ENCODE measurements at places on chromosomes 12 and 14. TPM values are rescaled to one million over a fixed set of nuclear protein-coding genes. Genes with fewer than 3 reads are reported as not detected.

SMIM41 gene
- 0.19 TPM for total RNA-seq

DNA sequence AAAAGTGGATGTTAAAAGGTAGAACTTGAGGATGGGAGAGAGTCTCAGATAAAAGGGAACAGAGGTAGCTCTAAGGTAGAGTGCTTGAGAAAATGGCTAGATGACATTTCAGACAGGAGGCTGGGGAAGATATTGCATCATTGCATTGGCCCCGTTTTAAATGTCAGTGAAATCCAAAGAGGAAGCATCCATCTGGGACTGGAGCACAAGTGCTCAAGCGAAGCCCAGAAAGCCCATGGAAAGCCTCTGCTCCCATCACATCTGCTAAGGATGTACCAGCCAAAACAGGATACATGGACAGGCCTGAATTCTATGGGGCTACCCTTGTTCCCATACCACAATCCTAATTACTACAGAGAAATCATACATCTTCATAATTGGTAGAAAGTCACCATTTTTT, 581.5 kb upstream of the TMEM132C start:
- H3K27me3 ChIP-seq: no peaks in the 10 kb centered on the region
- no peak overlapping the region for H3K4me3 ChIP-seq
- DNase-seq: peak; percentile 14
- H3K4me1 ChIP-seq: no peaks in the 10 kb centered on the region
- no peak overlapping the region for H3K27ac ChIP-seq
- no peaks in the 10 kb centered on the region for H3K36me3 ChIP-seq

DNA sequence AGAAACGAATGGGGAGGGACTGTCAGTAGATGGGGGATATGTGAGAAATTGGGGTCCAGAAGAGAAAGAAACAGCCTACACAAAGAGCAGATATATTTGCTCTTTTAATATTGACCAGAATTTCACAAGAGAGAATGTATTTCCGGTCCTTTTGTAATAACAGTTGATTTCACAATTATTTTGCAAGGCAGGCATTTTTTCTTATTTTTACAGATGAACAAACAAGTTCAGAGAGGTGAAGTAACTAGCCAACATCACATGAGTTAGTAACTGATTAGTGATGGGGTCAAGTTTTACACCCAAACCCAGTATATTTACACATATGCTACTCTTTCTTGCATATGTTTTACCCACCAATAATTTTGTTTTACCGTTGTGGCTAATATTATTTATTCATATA, 188.2 kb downstream of the NAV3 start:
- H3K27me3 ChIP-seq: no peaks in the 10 kb centered on the region
- no peak overlapping the region for H3K27ac ChIP-seq
- DNase-seq: no peak

- peaks cover 12% of the 10 kb centered on the region for H3K36me3 ChIP-seq
- H3K4me3 ChIP-seq: no peak overlapping the region
- peak; percentile 84 for DNase-seq
- H3K4me1 ChIP-seq: peaks cover 4% of the 10 kb centered on the region
- no peaks in the 10 kb centered on the region for H3K27me3 ChIP-seq
Measured at GRCh38 chr12:68317047-68317667, 15.0 kb downstream of the MDM1 start.

- H3K27ac ChIP-seq: no peak overlapping the region
- no peak for DNase-seq
- no peaks in the 10 kb centered on the region for H3K27me3 ChIP-seq
- no peak overlapping the region for H3K4me3 ChIP-seq
- H3K4me1 ChIP-seq: no peaks in the 10 kb centered on the region
Measured at GRCh38 chr12:58847901-58848600, 72.3 kb downstream of the LRIG3 start.

- peaks cover 4% of the 10 kb centered on the region for H3K27me3 ChIP-seq
- DNase-seq: no peak
- H3K27ac ChIP-seq: no peak overlapping the region
- H3K4me1 ChIP-seq: no peaks in the 10 kb centered on the region
Measured at GRCh38 chr14:81273961-81274575, 53.3 kb upstream of the GTF2A1 start.

TAC3 gene
- total RNA-seq: 0.57 TPM

GRCh38 chr12:49198431-49199155, 9.7 kb upstream of the TUBA1A start:
- no peaks in the 10 kb centered on the region for H3K36me3 ChIP-seq
- peaks cover 10% of the 10 kb centered on the region for H3K4me1 ChIP-seq
- no peak for DNase-seq

- H3K36me3 ChIP-seq: no peaks in the 10 kb centered on the region
- no peak for DNase-seq
- H3K27ac ChIP-seq: no peak overlapping the region
- H3K4me1 ChIP-seq: no peaks in the 10 kb centered on the region
- H3K27me3 ChIP-seq: no peaks in the 10 kb centered on the region
- H3K4me3 ChIP-seq: no peak overlapping the region
Measured at GRCh38 chr14:93591506-93591905, 160.8 kb downstream of the UNC79 start.

- no peak overlapping the region for H3K27ac ChIP-seq
- no peaks in the 10 kb centered on the region for H3K27me3 ChIP-seq
- H3K4me3 ChIP-seq: no peak overlapping the region
- peaks cover 26% of the 10 kb centered on the region for H3K4me1 ChIP-seq
- DNase-seq: no peak
- H3K36me3 ChIP-seq: peaks cover 6% of the 10 kb centered on the region
Measured at GRCh38 chr12:53585448-53586125, 40.6 kb downstream of the ATF7 start.

VRTN gene
- not detected for total RNA-seq

SLC17A8 gene
- not detected for total RNA-seq

GRCh38 chr12:28104316-28104715, 85.9 kb upstream of the CCDC91 start:
- H3K36me3 ChIP-seq: no peaks in the 10 kb centered on the region
- no peak overlapping the region for H3K4me3 ChIP-seq
- no peak overlapping the region for H3K27ac ChIP-seq

FGF6 gene
- total RNA-seq: not detected

ST8SIA1 gene
- 0.28 TPM for total RNA-seq

DNA sequence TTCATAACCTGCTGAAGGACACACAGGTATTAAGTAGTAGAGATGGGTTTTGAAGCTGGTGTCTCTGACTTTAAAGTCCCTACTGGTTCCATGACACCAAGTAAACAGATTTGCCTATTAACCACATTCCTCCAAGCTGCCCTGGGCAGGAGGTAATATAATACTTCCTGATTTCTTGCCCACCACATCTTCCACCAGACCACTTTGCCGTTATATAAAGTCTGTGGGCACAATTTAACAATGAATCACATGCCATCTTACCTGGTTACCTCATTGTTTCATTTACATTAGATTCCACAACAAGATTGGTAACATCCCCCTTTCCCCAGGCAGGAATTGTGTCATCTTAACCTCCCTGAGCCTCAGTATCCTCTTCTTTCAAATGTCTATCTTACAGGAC, 900 bp upstream of the LRRC23 start:
- DNase-seq: no peak
- peaks cover 2% of the 10 kb centered on the region for H3K27me3 ChIP-seq
- no peaks in the 10 kb centered on the region for H3K36me3 ChIP-seq

GRCh38 chr12:12823300-12823699, 10.2 kb downstream of the DDX47 start:
- H3K27ac ChIP-seq: no peak overlapping the region
- peaks cover 60% of the 10 kb centered on the region for H3K36me3 ChIP-seq
- no peaks in the 10 kb centered on the region for H3K27me3 ChIP-seq
- no peak for DNase-seq
- H3K4me1 ChIP-seq: peaks cover 14% of the 10 kb centered on the region

- no peaks in the 10 kb centered on the region for H3K36me3 ChIP-seq
- DNase-seq: no peak
- H3K27ac ChIP-seq: no peak overlapping the region
- H3K27me3 ChIP-seq: peaks cover 7% of the 10 kb centered on the region
Measured at GRCh38 chr14:22152161-22152870, 436.7 kb downstream of the DAD1 start.

PLCZ1 gene
- not detected for total RNA-seq

DNA sequence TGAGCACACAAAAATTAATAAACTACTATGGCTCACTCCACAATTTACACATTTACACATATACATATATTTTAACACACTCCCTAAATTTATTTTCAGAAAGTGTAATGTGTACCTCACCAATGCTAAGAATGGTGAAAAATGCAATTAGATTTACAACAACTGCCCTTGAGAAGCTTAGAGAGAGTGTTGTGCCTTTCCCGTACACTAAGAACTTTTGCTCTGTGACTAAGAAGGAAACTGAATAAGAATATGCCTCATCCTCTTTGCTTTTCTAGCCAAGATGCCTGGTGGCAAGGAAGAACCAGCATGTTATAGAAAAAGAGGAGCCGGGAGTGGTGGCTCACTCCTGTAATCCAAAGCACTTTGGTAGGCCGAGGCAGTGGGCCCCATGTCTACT, 62.3 kb downstream of the SINHCAF start:
- H3K36me3 ChIP-seq: no peaks in the 10 kb centered on the region
- H3K4me3 ChIP-seq: no peak overlapping the region
- DNase-seq: no peak

GEMIN2 gene
- 23.1 TPM for total RNA-seq

DNA sequence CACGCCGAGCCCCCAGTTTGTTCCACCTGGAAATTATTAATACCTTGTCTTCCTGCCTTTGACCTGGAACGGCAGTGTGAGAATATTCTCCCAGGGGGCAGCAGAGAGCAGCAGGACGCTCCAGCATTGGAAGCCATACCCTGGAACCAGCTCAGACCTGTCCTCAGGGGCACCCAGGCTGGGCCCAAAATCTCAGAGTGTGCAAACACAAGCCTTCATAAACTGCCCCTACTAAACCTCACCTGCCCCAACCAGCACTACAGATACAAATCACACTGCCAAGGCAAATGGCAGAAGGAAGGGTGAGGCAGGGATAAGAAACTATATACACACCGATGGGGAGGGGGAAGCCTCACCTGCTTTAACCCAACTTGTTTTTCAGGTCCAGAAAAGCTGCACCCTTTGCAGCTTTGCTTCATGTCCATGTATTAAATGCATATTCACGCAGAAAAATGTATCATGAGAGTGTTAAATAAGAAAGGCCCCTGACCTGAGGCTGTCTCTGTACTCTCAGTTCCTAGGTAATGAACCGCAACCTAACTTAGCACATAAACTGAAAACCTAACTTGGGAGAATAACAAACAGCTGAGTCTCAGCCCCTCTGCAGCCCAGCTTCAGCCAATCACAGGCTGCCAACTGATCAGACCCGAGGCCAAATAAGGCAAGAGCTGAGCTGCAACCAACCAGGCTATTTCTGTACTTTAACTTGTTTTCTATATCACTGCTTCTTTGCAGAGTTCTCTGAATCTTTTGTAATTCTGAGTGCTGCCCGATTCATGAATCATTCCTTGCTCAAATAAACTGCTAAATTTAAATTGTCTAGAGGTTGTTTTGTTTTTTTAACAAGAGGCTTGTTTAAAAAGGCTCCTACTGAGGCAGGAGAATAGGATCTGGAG, 130.1 kb downstream of the SPTSSA start:
- no peaks in the 10 kb centered on the region for H3K36me3 ChIP-seq
- peak; percentile 88 for DNase-seq
- H3K4me1 ChIP-seq: peaks cover 2% of the 10 kb centered on the region
- H3K27me3 ChIP-seq: peaks cover 2% of the 10 kb centered on the region
- H3K4me3 ChIP-seq: no peak overlapping the region

- DNase-seq: no peak
- H3K27me3 ChIP-seq: no peaks in the 10 kb centered on the region
- H3K27ac ChIP-seq: no peak overlapping the region
- H3K4me3 ChIP-seq: no peak overlapping the region
Measured at GRCh38 chr14:94653321-94653720, 41.1 kb downstream of the SERPINA3 start.

DNA sequence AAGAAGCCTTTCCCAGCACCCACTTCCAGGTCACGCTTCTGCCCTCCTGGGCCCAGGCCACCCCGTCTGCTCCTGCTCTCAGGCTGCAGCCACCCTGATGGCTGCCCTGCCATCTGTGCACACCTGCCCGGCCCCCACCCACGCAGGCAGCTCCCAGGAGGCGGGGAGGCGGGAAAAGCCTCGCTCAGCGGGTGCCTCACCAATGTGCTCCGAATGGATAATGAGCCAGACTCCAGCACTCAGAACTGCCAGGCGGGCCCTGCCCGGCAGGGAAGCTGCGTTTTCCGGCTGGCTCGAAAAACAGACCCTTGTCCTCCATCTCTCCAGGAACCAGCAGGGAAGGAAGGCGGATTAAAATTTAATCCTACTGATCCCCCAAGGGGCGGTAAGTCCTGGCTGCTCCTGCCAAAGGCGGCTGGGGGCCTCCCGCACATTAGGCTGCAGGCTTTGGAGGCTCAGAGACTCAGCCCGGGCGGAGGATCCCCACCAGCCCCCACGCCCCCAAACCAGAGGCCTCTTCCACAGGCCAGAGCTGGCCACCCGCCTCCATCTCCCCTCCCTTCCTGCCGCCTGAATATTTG, 104.0 kb downstream of the NCOR2 start:
- no peaks in the 10 kb centered on the region for H3K27me3 ChIP-seq
- H3K27ac ChIP-seq: no peak overlapping the region
- peaks cover 36% of the 10 kb centered on the region for H3K4me1 ChIP-seq
- H3K4me3 ChIP-seq: no peak overlapping the region
- peaks cover 55% of the 10 kb centered on the region for H3K36me3 ChIP-seq

DNA sequence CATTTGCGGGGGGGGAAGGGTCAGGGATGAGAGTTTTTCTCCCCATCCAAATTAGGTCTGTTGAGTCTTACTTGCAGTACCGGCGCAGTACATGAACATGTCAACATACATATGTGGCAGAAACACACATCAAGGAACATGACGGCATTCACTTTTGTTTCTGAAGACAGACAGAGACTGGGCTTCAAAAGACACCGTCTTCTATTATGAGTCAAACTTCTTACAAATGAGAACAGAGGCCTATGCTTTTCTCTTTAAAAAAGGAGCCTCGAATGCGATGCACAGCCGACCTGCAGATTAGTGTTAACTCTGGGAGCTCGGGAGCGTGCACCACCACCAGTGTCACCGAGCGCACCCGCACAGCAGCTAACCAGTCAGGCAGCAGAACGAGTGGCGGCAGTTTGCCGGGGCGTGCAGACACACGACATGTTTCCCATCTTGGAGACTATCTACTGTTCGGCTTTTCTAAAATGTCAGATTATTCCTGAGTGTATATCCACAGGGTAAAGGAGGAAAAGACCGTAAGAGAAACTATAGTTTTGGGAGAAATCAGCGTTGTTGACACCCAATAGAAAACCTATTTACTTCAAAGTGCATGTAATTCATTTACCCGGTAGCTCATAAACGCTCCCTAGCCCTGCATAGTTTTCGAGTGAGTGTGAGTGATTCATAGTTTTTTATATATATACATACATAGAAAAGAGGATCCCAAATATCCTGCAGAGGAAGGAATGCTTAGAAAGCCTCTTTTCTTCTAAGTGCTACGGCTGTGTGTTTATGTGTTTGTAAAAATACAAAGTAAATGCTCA, 33.0 kb downstream of the UBR7 start:
- no peak overlapping the region for H3K27ac ChIP-seq
- no peak for DNase-seq
- H3K36me3 ChIP-seq: peaks cover 20% of the 10 kb centered on the region
